GM13977 (cell line): ENCODE measurements at places on chromosomes 2 and 18.

GRCh38 chr2:100953406-100954043, 48.6 kb upstream of the RPL31 start:
- DNase-seq, result no peak

GRCh38 chr18:5238371-5238976, 41.4 kb upstream of the AKAIN1 start:
- peak; percentile 36 for DNase-seq

DNA sequence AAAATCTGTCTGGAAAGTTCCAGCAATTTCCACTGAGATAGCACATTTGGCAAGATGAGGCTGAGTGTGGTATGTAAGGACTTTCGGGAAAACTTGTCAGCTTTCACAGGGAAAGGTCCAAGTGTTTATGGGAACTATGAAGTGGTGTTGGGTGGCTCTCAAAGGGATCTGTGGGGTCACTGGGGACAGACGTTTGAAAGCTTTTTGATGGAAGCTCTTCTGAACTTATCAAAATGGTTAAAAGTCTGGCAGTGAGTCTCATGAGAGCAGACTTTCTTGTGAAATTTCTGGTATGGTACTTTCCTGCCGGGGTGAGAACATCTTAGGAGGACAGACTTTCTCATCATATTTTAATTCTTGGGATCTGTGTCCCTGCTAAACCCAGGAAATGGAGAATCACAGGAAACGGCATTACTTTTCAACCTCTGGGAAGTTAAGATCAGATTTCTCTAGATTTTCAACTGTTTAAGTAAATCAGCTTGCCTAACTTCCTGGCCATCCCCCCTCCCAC, 546.3 kb upstream of the ZEB2 start:
- DNase-seq, result no peak

DNA sequence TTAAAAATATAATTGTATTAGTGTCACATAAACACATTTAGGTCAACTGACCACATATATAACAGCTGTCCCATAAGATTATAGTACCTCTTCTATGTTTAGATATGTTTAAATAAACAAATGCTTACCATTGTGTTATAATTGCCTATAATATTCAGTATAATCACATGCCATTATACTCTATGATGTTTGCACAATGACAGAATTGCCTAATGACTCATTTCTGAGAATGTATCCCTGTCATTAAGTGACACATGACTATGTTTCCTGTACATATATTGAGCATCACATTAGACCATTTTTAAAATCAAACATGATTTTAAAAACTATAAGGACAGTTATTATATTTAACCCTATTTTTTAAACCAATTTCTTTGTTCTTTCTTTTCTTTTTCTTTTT, 89.8 kb downstream of the HS6ST1 start:
- DNase-seq, result no peak

GRCh38 chr18:57644540-57644939, 22.9 kb upstream of the NARS1 start:
- no peak for DNase-seq

DNA sequence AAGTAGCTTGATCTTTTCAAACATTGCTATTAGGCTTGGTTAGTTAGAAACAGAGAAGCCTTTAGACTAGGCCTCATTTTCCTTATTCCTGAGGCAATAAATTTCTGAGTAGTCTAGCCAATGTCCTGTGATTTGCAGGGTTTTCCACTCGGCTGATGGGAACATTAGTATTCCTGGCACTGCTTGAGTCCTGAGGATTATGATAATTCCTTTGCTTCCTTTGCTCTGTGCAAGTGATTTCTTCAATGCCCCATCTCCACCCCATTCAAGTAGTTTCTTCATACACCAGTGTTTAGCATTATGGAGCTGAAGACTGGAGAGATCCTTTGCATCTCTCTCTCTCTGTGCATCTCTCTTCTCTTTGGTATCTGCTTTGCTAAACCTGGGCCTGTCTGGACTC, 14.3 kb upstream of the SLC4A10 start:
- no peak for DNase-seq

- no peak for DNase-seq
Observed at GRCh38 chr2:223465793-223466192, 136.4 kb downstream of the SCG2 start.

DNA sequence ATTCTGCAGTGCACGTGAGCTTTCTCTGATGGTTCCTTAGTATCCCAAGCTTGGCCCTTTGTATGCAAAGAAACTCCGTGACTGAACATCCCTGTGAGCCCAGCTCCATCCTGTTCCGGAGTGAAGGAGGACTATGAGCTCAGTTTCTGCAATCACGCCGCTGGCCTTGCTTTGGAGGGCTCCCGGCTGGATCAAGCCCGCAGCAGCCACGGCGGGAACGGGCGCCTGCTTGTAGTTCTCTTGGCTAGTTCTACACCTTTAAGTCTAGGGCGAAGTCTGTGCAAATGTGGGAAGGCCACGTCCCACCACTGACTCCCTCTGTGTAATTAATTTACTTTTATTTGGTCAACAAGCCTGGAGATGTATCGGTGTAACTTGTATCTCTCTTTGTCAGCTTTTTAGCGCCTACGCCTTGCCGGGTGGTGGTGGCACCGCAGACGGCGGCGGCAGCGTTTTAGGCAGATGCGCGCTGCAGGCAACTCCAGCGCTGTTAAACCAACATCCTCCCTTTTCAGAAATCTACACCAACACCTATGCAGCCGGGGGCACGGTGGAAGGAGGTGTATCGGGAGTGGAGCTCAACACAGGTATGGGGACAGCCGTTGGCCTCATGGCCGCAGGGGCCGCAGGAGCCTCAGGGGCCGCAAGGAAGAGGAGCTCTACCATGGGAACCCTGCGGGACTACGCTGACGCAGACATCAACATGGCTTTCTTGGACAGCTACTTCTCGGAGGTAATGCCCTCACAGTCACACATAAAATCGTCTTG, 34.3 kb downstream of the DSG4 start:
- DNase-seq, result no peak

- DNase-seq, result peak; percentile 75
Observed at GRCh38 chr2:65057391-65058052, 1.3 kb downstream of the CEP68 start.

- no peak for DNase-seq
Observed at GRCh38 chr2:190126798-190127197, 64.3 kb upstream of the MSTN start.

DNA sequence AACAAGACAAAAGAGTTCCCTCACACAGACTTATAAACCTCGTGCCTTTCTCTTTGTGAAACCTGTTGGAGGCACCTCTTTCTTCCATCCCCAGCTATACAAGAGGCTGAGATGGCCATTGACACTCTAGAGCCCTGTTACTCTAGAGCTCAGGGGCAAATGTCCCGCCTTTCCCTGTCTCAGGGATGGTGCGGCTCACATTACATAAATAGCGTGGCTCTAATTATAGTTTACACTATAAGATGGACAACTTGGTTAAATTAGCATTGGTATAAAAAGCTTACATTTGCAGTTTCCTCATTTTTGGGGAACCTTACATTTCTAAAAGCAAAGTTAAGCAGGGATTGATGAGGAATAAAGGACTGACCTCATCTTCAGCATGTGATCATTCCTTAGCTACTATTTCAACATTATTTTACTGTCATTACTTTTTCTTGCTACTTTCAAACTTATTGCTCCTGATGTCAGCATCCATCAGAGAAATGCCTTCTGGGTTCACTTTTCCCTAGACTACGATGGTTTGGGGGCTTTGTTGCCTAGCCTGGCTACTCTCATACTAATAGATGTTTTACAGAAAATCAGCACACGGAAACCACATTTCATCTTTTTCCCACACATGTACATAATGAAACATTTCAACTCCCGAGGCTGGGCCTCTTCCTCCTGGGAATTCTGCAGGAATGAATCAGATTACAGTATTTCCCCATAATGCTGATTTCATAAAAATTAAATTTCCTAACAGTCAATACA, 40.4 kb downstream of the FTCDNL1 start:
- no peak for DNase-seq
